ENCODE measurements at places on chromosomes 7 and 10. TPM values are rescaled to one million over a fixed set of nuclear protein-coding genes. Genes with fewer than 3 reads are reported as not detected.

The PHYHIPL gene
- 0.54 TPM for polyA plus RNA-seq

The ZPBP gene
- not detected for polyA plus RNA-seq

The ZNF853 gene
- polyA plus RNA-seq: 5.0 TPM

The ACADSB gene
- polyA plus RNA-seq: 7.6 TPM

The IL6 gene
- 6.9 TPM for polyA plus RNA-seq

The PCGF6 gene
- polyA plus RNA-seq: 6.4 TPM
